Stimulated activated CD8-positive, alpha-beta memory T cell treated with anti-CD3 and anti-CD28 coated beads, Interleukin-2, amount 100 ng/mL, for 1 hour (primary cell): ENCODE measurements at places on chromosomes 7 and 10.

GRCh38 chr10:51214207-51215196 is 140.2 kb downstream of the PRKG1 start:
- no peak for DNase-seq

GRCh38 chr10:71268247-71268691 is 50.8 kb upstream of the SLC29A3 start:
- DNase-seq: no peak

GRCh38 chr7:50476953-50477625 is 26.9 kb upstream of the FIGNL1 start:
- no peak for DNase-seq

DNA sequence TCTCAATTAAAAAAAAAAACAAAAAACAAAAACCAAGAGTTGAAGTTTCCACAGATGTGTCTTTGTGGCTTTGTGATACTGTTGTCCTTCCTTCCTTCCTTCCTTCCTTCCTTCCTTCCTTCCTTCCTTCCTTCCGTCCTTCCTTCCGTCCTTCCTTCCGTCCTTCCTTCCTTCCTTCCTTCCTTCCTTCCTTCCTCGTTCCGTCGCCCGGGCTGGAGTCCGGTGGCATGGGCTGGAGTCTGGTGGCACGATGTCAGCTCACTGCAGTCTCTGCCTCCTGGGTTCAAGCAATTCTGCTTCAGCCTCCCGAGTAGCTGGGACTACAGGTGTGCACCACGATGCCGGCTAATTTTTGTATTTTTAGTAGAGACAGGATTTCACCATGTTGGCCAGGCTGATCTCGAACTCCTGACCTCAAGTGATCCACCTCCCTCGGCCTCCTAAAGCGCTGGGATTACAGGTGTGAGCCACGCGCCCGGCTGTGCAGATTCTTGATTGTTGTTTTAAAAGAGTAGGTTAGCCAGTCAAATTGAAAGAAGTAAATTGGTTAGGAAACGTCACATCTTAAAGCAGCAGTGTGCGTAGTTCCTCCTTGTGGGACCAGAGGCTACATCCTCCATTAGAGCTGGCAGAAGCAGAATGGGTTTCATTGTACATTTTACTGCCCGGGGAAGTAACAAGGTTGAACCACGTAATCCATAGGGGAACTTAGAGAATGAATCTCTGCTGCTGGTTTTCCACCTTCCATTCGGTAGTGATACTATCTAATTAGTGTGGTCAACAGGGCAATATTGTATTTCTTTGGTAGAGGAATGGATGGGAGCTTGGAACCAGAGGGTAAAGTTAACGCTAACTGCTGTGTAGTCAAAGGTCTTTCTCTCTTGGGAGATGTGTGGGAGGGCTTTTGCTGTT is 20.6 kb downstream of the DNAJB6 start:
- no peak for DNase-seq

DNA sequence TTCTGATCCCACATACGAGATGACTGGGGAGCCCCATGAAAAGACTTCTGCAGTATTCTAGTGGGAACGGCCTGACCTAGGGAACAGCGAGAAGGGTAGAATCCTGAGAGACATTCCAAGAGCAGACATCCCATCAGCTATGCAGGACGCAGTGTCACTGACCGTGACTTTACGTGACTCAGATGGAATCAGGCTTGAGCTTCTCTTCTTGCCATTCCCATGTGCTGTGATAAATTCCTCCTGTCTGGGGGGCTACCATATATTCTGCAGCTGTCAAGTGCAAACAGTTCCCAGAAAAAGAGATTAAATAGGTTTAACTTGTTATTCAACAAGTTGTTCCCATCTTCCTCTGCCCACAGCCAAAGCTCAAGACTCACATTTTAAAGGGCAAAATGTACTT is 73.1 kb upstream of the PDE1C start:
- DNase-seq: no peak

GRCh38 chr10:1187151-1187854 is 131.1 kb downstream of the WDR37 start:
- no peak for DNase-seq

- DNase-seq: no peak
Observed at GRCh38 chr7:123763191-123763661, 14.4 kb upstream of the WASL start.

DNA sequence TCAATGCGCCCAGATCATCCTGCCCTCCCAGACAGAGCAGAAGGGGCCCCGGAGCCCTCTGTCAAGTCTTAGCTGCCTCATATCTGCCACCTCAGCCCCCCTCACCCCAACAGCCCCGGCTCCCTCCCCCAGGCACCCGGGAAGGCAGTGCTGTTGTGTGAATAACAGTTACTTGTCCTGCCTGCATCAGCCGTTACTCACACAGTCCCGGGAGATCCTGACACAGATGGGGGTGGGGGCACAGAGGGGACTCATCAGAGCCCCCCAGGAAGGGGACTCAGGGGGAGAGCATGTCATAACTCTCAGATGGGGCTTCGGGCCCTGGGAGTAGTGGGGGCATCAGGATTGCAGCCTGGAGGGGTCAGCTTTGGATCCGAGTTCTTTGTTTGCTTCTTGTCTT is 12.4 kb upstream of the SERPINE1 start:
- no peak for DNase-seq

GRCh38 chr10:115918812-115919211 is 354.2 kb downstream of the GFRA1 start:
- DNase-seq: no peak

DNA sequence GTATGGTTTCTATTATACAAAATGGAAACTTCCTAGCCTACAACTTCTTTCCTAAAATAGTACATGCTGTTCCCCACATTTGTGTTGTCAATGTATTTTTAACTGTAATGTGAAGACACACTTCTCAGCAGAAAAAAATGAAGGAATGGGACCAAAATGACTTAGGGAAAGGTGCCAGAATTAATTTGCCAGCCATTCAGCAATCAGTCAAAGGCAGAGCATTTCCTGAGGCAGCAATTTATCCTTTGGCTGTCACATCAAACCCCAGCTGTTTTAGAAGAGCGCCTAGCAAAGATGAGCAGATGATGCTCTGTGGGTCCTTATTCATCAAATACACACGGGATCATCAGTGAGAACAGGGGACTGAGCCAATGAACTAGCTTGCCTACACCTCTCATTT is 592.5 kb downstream of the KCNMA1 start:
- DNase-seq: no peak

DNA sequence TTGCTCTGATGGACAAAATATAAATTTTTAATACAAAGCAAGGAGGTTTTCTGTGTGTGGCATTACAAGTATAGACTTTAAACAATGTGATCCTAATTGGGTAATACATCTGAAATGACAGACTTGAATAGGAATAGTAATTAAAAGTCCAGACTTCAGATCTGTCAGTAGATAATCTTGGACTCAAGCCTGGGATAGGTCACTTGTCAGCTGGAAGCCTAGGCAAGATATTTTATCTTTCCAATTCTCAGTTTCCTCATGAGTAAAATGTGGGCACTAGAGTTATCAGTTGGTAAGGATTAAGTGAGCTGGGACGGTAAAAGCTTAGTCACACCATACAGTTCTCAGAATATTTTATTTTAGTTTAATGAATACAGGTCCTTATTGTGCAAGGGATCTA is 10.4 kb upstream of the ZMYND11 start:
- DNase-seq: no peak

DNA sequence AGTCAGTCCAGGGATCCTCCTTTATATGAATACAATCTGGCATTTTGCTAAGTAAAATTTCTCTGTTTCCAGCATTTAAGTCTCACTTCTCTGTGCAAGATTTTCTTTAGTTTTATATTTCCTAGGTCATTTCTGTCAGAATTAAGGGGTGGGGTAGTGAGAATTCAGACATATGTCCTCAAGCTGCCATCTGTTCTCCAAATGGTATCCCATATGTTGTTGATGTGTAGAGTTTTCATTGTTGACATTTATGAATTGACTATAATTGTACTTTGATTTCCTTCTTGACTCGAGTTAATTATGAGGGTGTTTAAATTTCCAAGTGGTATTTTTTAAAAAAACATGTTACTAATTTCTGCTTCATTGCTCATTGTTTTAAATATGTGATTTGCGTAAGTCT is 148.8 kb downstream of the NPSR1 start:
- no peak for DNase-seq

DNA sequence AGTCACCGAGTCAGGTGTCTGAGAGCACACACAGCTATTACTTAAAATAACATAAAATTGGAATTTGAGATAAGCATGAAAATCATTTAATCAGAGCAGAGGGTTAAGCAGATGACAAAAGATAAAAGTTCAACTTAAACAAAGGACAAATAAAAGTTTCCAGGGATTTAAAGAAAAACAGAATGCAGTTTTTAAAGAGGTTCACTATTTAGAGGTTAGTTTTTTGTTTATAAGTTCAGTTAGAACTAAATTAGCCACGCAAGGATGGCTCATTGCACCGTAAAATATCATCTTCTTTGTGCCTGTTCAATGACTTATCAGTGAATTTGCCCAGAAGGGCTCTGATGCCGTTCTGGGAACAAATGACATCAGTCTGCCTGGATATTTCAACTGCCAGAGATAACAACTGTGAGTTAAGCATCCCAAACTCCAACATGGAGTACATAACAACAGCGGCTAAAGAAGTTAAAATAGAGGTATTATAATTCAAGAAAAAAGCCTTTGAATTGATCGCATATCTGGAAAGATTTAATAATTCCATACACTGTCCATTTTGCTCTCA is 107.8 kb downstream of the ANK3 start:
- DNase-seq: no peak

DNA sequence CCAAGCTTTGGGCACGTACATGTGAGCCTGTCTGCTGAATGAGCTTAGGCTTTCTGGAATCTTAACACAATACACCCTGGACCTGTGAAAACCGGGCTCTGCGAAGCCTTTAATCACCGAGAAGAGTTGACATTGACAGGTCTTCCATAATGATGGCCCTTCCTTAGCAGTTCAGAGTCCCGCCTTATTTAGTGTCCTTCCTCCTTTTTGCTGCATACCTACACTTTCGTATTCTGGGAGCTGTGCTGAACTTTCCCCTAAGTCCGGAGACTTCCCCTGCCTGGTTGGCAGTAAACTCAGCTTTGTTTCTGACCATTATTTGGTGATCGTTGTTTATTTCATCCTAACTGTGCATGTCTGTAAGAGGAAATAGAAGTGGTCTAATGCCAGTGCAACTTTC is 212.0 kb downstream of the CAMK1D start:
- DNase-seq: no peak

DNA sequence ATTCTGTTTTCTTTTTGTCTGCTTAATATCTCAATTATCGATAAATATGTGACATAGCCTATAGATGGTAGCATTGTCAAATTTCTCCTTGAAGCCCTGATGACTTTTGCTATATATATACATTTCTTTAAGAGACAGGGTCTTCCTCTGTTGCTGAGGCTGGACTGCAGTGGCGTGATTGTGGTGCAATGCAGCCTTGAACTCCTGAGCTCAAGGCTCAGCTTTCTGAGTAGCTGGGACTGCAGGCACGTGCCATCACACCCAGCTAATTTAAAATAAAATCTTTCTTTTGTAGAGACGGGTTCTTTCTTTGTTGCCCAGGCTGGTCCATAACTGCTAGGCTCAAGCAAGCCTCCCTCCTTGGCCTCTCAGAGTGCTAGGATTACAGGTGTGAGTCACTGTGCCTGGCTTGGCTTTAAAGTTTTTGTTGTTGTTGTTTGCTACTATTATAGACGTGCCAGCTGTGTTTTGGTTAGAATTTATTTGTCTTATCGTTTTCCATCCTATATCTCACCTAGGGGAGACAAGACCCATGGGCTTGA is 7.0 kb downstream of the UMAD1 start:
- DNase-seq: no peak

GRCh38 chr10:103836861-103837260 is 18.5 kb downstream of the SH3PXD2A start:
- DNase-seq: no peak

GRCh38 chr7:139741789-139742344 is 35.9 kb downstream of the HIPK2 start:
- no peak for DNase-seq

GRCh38 chr10:84291384-84291783 is 37.0 kb upstream of the CCSER2 start:
- DNase-seq: no peak

- DNase-seq: no peak
Observed at GRCh38 chr10:92757066-92757710, 67.4 kb downstream of the HHEX start.

- no peak for DNase-seq
Observed at GRCh38 chr10:3758491-3758970, 26.5 kb downstream of the KLF6 start.

GRCh38 chr7:44150466-44150832 is 9.3 kb upstream of the MYL7 start:
- DNase-seq: no peak

DNA sequence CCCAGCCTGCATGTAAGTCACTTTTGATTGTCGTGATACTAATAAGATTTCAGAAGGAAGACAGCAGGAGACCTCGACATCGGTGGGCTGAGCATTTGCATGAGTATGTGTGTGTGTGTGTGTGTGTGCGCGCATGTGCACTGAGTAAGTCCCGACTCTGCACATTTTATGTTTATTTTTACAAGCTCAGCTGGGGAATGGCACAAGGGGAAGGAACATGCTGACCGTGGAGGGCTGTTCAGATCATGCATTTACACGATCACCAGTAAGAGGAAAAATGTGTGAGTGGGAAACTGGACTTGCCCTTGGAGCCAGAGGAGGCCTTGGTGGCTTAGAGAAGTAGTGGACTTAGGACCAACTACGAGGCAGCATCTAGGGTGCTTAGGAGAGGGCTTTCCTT is 41.3 kb downstream of the IL2RA start:
- no peak for DNase-seq

GRCh38 chr7:85750454-85750949 is 563.6 kb upstream of the SEMA3D start:
- DNase-seq: no peak

DNA sequence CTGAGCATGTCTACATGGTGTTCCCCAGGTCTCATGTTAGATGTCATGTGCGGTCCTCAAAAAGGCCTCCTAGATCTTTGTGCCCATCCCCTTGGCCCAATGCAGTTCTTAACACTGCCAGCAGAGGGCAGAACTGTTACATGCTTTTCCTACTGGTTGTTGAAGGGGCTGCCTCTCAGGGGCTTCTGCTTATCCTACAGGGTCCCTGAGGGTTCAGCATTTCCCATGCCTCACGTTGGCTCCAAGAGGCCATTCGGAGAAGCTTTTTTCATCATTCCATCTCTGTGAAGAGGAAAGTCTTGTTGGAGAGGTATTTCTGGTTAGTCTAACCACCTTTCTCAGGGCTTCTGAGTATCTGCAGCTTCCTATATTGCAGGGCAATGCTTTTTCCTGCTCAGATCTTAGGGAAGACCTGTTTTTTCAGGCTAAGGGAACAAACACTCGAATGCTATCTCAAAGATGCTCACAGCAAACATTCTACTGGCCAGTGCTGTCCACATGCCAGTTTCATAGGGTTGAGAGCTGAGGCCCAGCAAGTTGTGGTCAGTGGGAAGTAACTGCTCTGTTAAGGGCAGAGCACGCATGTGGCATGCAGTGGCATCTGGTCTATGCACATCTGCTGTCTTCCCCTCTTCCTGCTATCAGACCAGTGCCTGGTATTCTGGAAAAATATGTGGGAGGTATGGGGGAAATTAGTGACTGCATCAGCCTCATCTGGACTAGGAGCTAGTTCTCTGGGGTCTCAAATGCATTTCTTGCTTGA is 31.5 kb downstream of the MBL2 start:
- DNase-seq: peak; percentile 0

GRCh38 chr10:44571701-44572100 is 186.8 kb upstream of the CXCL12 start:
- no peak for DNase-seq

- no peak for DNase-seq
Observed at GRCh38 chr7:81562581-81562980, 207.3 kb downstream of the HGF start.
